ENCODE measurements at places on chromosomes 6 and 20.

DNA sequence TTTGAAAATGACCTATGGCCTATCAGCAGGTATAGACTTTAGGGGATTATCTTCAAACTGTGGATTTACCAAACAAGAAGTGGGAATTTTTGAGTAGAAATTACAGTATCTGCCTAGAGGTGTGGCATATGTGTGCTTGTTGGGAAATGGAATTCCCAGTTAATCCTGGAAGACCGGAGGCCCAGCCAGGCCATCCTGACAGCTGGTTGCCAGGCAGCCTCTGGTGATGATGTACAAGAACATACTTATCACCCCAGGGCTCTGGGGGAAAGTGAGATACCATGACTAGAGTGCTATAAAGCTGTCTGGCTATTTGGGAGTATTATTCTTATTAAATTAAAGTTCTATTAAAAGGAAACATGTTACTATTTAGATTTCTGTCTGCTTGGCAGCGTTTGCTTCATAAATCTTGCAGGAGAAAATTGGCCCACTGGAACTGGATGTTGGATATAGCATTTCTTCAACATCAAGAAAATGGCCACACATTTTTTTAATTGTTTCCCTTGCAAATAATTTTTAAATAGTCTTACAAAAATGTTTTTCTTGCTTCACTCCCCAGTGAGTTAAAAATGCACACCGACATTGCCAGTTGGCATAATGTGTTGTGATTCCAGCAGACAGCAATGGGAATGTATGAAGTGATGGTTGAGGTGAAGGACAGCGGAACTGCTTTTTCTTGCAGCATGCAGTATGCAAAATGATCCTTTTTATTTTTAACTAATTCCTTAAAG is 187.8 kb downstream of the MYLK4 start:
- no peak overlapping the region for H3K27ac ChIP-seq
- DNase-seq = no peak
- H3K4me3 ChIP-seq = no peak overlapping the region
- H3K27me3 ChIP-seq = no peaks in the 10 kb centered on the region

- no peaks in the 10 kb centered on the region for H3K4me1 ChIP-seq
- no peak overlapping the region for H3K4me3 ChIP-seq
- H3K36me3 ChIP-seq = peaks cover 18% of the 10 kb centered on the region
These were observed 76.8 kb downstream of the REV3L start for GRCh38 chr6:111406200-111406721.

GRCh38 chr6:25253351-25253750 is 25.8 kb upstream of the CARMIL1 start:
- no peak overlapping the region for H3K4me3 ChIP-seq
- H3K36me3 ChIP-seq = no peaks in the 10 kb centered on the region
- no peak overlapping the region for H3K27ac ChIP-seq

DNA sequence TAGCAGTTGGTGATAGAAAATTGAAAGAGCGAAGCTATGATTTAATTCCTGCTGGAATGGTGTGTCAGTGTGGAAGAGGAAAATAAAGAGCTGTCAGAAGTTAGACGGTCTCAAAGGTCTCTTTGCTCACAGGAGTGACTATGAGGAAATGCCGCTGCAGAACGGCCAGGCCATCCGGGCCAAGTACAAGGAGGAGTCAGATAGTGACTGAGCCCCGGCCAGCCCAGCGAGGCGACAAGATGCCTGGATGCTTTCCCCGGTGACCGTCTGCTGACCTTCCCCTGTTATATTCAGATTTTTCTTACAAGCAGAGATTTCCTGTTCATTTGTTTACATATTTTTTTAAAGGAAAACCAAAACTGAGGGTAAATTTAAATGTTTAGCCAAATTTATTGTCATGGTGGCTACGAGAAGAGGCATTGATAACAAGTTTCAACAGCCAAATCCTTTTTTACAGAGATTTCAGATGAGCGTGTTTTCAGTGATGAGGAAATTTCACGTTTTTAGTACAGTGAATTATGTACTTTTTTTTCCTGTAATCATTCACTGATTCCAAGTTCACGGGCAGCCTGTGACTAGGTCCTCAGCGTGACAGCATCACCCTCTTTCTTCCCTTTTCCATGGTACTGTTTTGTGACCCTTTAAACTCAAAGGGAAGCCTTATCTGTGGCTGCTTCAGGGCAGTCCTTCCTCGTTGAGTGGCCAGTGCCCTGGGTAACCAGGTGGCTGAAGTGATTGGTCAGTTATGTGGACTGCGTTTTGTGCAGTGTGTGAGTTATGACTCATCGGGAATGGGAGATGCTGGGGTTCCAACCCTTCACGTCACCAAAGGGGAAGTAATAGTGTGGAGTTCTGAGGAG is 12.6 kb downstream of the DYNLT1 start:
- H3K27me3 ChIP-seq = no peaks in the 10 kb centered on the region
- H3K4me3 ChIP-seq = no peak overlapping the region
- peaks cover 25% of the 10 kb centered on the region for H3K36me3 ChIP-seq
- H3K4me1 ChIP-seq = peaks cover 8% of the 10 kb centered on the region

- DNase-seq = no peak
- H3K4me1 ChIP-seq = peaks cover 5% of the 10 kb centered on the region
- H3K27ac ChIP-seq = no peak overlapping the region
- peaks cover 2% of the 10 kb centered on the region for H3K27me3 ChIP-seq
- H3K4me3 ChIP-seq = no peak overlapping the region
These were observed 138.2 kb downstream of the NKAIN2 start for GRCh38 chr6:123941855-123942254.

DNA sequence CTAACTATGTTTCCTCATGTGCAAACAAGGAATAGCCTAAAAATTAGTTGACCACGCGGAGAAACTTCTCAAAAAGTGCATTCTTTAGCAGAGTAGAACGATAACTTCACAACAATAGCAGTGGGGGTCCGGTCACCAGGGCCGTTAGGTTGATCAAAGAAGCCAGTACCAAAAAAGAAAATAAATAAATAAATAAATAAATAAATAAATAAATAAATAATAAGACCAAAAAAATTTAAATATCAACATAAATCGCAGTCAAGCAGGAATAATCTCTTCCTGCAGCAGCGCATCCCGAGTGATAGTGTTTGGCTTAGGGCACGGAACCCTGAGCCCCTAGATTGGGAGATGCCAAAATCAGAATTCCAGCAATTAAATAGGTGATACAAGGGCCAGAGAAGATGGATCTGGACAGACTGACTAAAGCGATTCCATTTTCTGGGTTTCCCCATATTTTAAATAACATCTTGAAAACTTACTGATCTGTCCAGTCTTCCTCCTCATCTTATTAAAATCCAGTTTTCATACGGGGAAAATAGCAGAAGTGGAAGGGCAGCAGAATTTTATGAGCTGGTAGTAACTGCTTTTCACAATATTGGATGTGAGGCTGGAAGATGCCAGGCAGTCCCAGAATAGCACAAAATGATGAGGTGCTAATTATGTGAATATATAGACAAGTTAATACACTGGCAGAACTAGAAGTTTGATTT is 4.4 kb upstream of the OLIG3 start:
- no peak for DNase-seq
- peaks cover 20% of the 10 kb centered on the region for H3K4me1 ChIP-seq

All from neural crest cell (in vitro differentiated cells).